ENCODE measurements at places on chromosomes 13 and 19.

DNA sequence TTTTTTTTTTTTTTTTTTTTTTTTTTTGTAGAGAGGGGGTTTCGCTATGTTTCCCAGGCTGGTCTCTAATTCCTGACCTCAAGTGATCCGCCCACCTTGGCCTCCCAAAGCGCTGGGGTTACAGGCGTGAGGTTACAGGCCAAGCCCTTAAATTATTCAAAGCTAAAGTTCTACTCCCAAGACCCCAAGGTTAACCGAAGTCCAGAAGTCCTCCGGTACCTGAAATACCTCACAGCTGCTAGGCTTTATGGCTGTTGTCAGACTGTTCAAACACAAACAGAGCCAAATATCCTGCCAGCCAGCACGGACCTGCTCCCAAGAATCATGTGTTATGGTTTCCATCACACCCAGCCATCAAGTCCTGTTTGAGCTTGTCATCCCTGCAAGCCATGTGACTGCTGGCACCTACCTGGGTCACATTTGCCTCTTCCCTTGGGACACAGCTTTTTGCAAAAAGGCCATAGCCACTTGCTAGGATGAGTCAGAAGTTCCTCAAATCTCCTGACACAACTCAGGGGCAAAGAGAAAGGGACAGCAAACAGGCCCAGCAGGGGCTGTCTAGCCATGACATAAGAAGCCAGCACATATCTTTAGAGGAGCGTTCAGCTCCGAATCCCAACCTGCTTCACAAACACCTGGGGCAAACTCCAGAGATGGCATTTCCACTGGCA is 129.9 kb downstream of the FOXO1 start:
- DNase-seq = no peak

- no peak for DNase-seq
Observed at GRCh38 chr13:108586826-108587225, 42.6 kb upstream of the MYO16 start.

- no peak for DNase-seq
Observed at GRCh38 chr19:30522341-30522740, 150.2 kb downstream of the ZNF536 start.

DNA sequence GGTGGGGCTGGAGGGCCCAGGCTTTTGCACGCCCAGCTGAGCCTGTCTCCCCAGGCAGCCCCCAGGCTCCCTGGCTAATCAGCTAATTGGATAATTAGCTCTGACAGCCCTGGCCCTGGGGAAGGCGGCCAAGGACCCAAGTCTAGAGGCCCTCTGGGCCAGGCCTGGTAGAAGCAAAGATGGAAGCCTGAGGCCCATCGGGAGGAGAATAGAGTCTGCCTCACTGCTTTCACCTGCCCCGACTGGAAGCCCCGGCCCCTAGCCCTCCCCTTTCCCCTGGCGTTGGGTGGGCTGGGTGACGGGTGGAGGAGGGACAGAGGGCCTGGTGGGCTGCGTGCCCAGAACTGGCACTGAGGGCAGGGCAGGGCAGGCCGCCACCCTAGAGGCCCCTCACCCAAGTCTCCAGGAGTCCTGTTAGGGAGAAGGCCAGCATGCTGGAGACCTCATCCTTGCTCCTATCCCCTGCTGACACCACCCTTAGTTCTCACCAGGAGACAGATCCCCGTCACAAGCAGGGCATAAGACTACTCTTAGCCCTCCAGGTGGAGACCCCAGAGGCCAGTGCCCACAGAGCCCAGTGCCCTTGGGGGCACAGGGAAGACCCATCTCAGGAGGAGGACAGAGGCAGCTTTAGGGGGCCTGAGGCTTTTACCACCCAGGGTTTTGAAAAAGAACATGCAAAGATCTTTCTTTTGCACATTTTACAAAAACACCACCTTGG is 12.0 kb downstream of the LYL1 start:
- no peak for DNase-seq

- DNase-seq = no peak
Observed at GRCh38 chr19:11552666-11553372, 6.2 kb downstream of the ELOF1 start.
